ENCODE measurements at places on chromosomes 4 and X. TPM values are rescaled to one million over a fixed set of nuclear protein-coding genes. Genes with fewer than 3 reads are reported as not detected.
A peak's percentile ranks its signal among the peaks of the same experiment; 100 is the strongest.

DNA sequence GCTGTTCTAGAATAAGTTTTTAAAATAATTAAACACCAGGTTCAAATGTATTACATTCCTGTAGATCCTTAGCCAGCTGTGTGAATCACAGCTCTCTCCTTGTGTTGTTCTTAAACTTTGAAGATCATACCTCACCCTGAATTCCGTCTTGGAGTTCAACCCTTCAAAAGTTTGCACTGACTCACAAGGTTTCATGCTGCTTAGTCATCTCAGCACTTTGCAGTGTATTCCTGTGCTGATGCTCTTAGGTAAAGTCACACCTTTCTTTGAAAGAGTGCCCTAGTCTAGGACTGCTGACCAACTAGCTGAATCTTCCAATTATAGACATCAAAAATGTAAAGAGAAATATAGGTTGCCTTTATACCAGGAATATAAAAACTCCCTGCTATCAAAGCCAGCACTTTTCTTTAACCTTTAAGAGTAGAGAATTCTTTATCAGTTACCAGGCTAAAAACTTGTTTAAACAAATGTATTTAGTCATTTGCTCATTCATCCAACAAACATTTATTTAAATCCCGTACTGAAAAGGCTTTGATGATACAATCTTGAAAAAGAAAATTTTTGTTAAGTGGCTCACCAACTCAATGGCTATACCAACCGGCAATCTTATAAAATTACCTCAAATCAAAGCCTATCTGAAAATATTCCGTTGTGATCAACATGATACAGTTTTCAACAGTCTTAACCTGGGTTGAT, 169.7 kb downstream of the RAP1GDS1 start:
- no peak for DNase-seq

- DNase-seq = no peak
Observed at GRCh38 chr4:38926896-38927295, 59.3 kb downstream of the FAM114A1 start.

DNA sequence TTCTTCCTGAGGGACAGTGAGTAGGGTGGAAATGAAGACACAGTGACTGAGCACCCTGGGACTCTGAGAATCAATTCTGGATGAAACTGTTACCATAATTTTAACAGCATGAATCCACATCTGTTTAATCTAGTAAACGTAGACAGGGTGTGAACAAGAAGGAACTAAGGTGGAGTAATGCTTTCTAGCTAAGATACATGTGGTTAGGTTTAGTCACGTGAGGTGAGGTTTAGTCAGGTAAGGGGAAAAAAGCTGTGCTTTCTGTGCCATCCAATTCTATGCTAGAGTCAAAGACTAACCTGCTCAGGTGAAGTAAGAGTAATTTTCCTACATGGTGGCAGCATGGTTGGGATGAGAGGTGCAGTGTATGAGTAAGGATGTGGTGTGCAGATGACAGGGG, 54.0 kb upstream of the C4orf54 start:
- DNase-seq = no peak

DNA sequence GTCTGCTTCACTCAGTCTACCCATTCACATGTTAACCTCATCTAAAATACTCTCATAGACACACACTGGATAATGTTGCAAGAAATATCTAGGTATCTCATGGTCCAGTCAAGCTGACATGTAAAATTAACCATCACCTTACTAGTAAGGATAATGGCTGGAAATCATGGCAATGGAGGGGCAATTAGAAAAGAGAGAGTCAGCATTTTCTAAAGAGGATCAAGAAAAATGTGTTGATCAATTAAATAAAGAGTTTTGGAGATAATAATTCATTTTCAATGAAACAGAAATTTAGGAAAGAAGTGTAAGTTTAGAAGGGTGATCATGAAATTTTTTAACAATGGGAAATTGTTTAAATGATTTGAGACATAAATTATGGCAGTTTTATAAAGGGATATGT, 1914.1 kb upstream of the IGFBP7 start:
- no peak for DNase-seq

GRCh38 chr4:144699565-144699964, 53.6 kb downstream of the HHIP start:
- no peak for DNase-seq

DNA sequence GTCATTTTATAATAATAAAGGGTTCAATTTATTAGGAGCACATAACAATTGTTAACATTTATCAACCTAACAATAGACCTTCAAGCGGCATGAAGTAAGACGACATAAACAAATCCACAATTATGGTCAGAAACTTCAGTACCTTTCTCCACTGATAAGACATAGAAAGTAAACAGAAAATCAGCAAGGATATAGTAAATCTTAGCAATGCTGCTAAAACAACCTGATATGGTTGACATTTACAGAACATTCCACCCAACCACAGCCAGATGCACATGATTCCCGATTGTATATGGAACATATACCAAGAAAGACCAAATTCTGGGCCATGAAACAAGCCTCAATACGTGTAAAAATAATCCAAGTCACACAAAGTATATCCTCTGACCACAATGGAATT, 71.3 kb downstream of the ZFYVE28 start:
- DNase-seq = no peak

DNA sequence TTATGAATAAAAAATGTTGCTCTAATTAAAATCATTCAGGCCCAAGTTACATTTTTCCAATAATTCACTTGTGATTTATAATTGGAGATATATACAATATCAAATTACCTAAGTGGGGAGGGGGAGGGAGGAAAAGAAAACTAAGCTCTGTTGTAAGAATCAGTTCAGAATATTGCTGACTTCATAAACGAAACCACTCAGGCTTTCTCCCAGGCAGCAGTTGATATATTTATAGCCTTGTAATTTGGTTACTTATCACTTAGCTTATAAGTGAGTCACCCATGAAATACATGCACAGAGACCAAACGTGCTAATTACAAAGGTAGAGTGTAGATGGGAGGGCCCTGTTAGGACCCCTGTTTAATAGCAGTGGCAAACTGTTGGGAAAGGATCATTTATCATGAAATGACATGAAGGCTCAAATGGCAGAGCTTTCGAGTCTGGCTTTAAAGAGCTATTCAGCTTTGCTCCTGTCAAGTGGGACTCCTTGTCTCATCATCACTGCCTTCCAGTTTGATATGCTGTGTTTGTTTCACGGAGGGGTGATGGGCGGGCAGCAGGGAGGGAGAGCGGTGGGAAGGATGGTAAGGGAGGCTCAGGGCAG, 105.6 kb upstream of the PGRMC2 start:
- DNase-seq = no peak

DNA sequence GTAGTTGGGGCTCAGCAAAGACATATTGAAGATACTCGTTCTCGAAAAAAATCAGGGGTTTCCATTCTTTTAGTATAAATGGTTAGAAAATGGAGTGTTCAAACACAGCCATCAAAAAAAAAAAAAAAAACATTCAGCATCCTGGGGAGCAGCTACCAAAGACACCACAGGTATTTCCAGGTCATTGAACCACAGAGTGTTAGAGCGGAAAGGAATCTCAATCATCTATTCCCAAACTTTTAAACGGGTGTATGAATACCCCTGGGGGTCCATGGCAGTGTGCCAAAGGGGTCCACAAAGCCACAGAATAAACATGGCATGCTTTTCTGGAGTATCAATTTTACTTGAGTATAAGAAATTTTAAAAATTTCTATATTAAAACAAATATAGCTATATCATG, 6.9 kb upstream of the FGF16 start:
- DNase-seq = no peak

- DNase-seq = no peak
Observed at GRCh38 chr4:54742636-54743399, 85.1 kb downstream of the KIT start.

- DNase-seq = no peak
Observed at GRCh38 chrX:69038816-69039215, 126.4 kb downstream of the PJA1 start.

- DNase-seq = peak; percentile 53
Observed at GRCh38 chr4:4386736-4387392, at the start of gene NSG1. Gene NSG1, plus strand, starts transcription at chr4:4387102. Its CDS starts 528 bp downstream, at chr4:4387630.

GRCh38 chr4:24282446-24282845, 301.9 kb downstream of the DHX15 start:
- no peak for DNase-seq

GRCh38 chr4:1554876-1555265, 129.2 kb downstream of the FAM53A start:
- no peak for DNase-seq

DNA sequence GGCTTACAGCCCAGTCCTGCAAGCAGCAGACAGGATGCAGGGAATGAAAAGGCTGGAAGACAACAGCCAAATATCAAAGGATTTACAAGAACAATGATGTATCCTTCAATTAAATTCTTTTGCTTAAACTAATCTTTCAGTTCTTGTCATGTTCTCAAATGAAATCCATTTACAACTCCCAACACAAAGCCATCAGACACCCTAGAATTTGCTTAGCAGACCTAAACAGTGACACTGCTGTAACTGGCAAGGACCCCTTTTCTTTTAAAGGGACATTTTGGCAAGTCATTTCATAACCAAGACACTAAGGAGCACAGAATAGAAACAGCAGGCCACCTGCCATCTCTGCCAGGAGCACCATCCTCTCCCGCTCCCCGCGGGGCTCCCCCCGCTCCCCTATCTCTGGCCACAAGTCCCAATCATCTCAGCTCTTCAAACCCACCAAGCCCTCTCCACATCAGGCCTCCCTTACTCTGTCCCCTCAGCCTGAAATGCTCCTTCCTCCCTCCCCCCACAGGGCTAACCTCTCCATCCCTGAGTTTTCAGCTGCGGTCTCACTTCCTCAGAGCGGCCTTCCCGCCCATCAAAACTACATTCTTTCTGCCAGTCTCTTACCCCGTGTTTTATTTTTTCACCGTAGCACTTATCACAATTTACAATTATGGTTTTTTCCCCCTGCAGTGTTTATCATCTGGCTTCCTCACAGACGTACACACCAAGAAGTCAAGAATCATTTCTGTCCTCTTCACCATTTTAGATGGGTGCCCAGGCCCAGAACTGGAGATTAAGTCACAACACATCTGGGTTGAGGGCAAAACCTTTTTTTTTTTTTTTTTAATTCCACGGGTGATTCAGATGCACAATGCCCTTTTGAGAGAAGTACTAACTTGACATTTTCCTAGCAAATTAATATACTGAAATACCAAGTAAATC, 45.8 kb downstream of the TSPAN5 start:
- DNase-seq = no peak

DNA sequence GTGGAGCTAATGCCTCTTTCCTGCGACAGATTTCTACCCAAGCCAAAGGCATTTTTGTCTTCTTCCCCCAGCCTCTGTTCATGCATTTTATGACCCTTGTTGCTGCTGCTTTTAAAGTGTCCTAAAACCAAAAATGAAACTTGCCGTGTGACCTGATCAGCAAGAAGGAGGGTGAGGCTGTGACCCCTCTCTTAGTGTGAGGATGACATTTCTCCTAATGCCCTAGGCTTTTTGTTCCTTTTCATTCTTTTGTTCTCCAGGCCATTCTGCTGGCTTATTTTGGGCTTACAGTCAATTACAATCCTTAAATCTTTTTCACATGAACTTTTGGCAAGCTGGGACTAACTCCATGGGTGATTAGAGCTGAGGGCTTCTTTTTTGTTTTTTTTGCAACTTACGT, 34.4 kb downstream of the PTTG2 start:
- peak; percentile 60 for DNase-seq

DNA sequence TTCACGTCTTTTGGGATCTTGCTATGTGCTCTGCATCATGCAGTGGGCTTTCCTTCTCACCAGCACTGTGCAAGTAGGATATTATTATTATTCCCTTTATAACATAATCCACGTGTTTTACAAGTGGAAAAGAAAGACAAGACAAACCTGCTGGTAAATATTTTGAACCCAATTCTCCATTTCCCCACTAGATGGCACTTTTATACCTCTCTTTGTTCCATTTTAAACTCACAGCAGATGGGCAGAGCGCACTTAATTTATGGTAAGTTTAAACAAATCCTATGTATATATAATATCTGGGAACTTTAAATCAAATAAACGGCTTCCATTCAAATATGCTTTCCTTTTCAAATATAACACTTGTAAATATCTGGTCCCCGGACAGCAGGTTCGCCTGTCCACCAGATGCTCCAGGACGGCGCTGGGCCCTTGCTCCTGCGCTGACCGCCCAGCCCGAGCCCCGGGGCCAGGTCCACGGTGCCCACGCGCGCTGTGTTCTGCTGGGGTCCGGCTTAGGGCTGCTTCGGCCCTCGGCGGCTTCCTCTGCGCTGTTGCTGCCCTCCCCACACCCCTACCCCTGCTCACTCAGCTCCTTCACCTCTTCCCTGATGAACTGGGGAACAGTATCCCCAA, 31.1 kb downstream of the F11 start:
- DNase-seq = peak; percentile 30

DNA sequence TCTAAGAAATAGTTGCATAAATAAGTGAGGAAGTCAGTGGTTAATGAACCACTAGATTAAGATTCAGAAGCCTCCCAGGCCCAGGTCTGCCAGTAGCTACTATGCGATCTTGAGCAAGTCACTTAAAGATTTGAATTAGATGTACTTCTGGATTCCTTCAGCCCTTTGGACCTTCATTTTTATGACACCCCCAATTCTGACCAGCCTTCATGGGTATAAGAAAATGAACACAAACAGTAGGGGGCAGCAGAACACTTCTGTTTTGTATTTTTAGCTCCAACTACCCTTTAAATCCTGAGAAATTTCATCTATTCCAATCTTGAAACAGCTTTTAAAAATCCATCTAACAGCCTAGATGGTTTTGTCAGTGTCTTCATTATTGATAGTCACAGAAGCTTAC, 19.0 kb downstream of the TMEM47 start:
- peak; percentile 0 for DNase-seq

The FMR1NB gene
- total RNA-seq = not detected

The TMEM271 gene
- total RNA-seq = not detected

The AMER1 gene
- total RNA-seq = 7.4 TPM

The ASB9 gene
- not detected for total RNA-seq

The GATA1 gene
- not detected for total RNA-seq

All from OCI-LY7 (cell line).